Fibroblast of skin of right quadriceps (primary cell): ENCODE measurements at places on chromosomes 1 and 21.

DNA sequence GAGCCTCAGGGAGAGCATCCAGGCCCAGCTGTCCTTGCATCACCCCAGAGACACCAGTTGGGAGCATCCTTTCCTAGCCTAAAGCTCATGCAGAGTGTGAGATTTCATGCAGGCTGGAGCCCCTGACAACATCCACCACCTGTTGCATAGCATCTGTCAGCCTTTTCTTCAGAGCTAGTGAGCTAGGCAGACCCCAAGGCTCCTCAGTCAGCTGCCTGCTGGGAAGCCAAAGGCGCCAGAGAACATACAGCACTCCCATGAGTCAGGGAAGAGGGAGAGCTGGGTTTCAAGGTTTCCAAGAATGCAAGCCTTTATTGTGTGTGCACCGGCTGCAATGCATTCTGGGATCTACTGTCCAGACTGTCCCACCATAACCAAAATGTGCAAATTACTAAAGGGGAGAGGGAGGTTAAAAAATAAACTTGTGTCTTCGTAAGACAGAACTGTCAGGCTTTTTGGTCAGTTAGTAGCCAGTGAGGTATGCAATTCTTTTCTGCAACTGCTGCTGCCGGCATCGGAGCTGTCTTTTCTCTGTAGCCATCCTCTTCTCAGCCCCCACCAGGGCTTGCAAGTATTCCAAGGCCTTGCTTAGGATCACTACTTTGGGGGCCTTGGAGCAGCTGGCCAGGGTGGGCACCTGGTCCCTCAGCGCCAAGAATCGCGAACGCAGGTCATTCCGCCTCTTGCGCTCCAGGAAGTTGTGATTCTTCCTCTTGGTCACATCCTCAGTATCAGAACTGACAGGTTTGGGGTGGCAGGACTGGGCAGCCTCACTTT lies 4.6 kb downstream of the MYCL start:
- DNase-seq: peak; percentile 54

GRCh38 chr1:115325874-115326273 lies 12.2 kb downstream of the NGF start:
- DNase-seq: peak; percentile 63

- DNase-seq: no peak
Observed at GRCh38 chr1:202892501-202892900, 3.6 kb upstream of the RABIF start.

DNA sequence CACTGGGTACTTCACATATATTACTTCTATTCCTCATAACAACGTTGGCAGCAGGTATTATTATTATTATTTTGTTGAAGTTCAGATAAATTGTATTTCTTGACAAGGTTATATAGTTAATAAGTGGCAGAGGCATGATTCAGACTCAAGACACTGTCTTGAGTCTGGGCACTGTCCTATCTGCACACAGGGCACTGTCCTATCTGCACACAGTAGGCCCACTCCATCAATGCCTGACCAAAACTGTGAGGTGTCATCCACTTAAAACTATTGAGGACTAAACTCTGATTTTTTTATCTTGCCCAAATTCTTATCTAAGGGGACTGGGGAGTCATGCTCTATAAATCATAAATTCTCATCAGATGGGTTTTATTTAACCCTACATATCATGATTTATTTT lies 23.8 kb upstream of the IER5 start:
- DNase-seq: no peak

- no peak for DNase-seq
Observed at GRCh38 chr1:160090760-160091159, 7.7 kb downstream of the IGSF8 start.

DNA sequence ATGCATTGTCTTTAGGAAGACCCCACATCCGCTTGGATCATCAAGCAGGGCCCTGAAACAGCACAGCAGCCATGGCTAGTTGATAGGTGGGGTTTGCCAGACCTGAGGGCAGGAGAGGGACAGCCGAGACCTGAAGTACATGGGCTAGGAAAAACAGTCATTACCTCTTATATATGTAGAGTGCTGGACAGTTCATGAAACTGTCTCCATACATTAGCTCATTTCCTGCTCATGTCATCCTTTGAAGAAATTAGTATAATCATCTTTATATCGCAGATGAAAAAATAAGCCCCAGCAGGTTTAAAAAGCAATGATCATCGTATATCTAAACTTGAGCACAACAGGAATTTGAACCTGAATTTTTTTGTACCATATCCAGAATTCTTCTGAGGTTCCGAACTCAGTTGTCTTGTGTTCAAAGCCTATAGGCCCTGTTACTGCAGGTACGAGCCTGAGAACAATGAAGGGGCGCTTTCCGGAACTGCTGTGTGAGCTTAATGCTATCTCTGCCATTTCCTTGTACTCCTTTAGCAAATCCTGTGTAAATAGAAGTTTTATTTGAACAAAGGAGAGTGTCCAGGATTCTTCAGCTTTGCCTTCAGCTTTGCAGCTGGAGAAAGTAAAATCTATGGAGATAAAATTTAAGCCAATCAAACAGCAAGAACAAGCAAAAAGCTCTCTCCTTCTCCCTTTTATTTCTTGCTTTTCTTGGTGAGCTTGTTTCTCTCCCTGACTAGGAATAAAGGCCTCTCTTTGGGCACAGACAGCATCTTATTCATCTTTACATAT lies 32.4 kb upstream of the DUSP10 start:
- DNase-seq: no peak

DNA sequence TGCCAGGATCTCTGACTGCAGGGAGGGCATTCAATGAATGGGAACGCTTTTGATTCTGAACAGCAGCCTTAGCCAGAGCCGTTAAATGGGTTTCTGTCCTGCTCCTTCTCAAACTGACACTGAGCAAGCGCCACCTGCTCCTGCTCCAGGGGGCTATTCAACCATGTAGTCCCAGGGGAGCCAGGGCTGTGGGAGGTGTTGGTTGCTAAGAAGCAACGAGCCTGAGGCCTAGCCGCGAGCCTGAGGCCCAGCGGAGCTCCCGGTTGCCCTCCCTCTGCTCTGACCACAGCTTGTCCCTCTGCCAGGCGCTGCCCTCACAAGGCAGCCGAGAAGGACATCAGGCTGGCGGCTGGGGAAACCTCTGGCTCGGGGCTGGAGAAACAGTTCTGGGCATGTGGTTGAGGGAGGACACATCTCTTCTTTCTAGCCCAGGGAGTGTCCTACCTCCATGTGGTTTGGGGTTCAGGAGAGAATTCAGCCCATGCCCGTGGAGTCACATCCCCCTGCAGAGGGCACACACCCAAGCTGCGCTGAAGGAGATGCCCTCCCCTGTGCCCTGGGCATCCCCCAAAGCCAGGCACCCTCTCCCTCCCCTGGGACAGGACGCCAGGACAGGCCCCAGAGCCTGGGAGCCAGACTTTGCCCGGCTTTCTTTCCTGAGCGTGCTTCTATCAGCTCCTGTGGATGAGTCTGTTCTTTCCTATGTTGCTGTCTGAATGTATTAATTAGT lies 18.0 kb downstream of the PCP4 start:
- no peak for DNase-seq

DNA sequence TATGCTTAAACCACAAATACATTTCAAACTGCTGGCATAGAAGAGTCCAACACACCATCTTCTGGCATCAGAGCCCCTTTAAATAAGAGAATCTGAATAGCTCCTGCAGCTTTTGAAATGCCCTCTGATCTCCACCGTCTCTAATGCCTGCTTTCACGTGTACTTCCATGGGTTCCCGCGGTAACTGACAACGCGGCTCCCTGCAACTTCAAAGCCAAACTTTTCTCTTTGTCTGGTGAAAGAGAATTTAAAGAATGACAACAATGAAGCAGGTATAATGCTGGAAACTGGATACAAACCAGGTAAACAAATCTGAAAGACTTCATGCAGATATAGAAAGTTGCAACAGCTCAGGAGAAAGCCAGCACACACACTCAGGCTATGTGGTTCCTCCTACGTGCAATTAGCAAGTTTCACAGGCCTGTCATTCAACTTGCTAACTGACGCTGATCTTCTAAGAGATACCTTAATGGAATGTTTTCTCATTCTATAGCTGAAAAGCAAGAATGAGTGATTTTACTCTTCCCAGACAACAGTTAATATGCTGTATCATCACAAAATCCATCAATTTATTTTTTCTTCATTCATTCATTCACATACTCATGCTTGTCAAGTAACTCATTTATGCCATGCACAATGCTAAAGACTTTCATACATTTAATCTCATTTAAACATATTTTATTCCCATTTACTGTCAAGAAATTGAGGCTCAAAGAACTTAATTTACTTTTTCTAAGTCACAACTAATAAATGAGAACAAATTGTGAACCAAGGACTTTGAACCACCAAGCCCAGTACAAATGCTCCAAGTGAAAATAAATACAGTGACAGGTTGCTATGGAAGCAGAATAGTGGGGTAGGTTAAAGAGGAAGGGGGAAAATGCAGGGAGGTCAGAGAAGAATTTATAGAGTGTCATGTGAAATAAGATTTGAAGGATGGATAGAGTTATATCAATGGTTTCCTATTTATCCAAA lies 202.7 kb upstream of the SNX7 start:
- DNase-seq: no peak

DNA sequence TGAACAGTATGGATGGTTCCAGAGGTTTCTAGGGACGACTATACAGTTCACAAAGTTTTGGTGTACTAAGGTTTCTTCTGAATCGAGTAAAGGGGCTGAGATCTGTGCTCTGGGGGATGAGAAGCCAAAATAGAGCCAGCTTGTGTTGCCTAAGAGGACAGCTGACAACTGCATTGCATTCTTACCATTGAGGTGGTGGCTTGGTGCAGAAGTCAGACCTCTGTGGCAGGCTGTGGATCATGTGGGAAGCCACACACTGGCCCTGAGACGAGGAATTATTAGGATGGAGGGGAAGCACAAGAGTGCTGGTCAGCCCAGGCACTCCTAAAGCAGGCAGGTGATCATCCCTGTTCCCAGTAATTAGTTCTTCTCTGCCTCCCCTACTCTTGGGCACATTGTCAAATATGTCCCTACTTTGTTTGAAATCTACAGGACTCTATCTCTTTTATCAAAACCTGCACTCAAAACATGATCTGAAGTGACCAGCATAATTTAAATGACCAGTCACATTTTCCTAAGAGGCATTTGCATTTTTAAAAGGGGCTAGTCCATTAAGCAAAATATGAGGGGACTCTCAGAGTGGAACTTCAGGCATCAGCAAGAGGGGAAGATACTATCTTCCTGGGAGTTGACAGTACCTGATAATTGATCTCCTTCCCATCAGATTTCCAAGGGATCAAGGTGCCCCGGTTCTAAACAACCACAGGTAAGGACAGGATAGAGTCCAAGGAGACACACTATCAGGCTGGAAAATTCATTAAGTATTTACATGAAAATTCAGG lies at the start of gene FCRLB:
Gene FCRLB (plus strand): TSS at position 589 of the 782 bp plus-strand sequence. CDS start 1,129 bp downstream, outside the sequence.
- no peak for DNase-seq

DNA sequence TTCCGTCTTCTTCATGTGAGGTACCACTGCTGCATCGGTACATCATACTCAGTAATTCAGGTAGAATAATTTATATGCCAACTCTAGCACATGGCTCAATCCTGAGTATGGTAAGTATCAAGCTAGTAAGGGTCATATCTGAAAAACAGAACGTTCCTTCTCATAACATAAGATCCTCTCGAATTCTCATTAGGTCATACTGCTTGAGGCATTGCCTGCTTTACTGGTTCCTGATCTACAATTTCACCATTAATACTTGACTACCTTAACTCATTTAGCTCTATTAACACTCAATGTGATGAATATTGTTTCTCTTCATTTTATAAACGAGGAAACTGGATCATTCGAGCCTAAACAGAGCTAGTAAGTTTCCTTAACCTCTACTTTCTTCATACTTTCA lies 871.6 kb downstream of the BRINP3 start:
- DNase-seq: no peak

GRCh38 chr1:22105611-22106207 lies 37.2 kb downstream of the WNT4 start:
- DNase-seq: peak; percentile 57
